ENCODE measurements at places on chromosomes 2 and 18.
A peak's percentile ranks its signal among the peaks of the same experiment; 100 is the strongest.

DNA sequence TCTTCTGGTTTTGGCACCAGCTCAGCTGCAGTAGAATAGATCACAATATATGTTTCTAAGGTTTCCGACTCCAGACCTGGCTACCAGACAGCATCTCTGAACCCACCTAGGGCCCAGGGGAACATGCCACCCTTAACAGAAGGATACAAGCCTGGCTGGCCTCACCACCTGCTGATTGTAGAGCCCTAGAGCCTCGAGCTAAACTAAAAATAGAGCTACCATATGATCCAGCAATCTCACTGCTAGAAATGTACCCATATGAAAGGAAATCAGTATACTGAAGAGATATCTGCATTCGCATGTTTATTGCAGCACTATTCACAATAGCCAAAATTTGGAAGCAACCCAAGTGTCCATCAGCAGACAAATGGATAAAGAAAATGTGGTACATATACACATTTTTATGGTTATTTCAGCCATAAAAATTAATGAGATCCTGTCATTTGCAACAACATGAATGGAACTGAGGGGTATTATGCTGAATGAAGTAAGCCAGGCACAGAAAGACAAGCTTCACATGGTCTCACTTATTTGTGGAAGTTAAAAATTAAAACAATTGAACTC, 242.4 kb upstream of the SLC39A10 start:
- peak; percentile 34 for DNase-seq

DNA sequence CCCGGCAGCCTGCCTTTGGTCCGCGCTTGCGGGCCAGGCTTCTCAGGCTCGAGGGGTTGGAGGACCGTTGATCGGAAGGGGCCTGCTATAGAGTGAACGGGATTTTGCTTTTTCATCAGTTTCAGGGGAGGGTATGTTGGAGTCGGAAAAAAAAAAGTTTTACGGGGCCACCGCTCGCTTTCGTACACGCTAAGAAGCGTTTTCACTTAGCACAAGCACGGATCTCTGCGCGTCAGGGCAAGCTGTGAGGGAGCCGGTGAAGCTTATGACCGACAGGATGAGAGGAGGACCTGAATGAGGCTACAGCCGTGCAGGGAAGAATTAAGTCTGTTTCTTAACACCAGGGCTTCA, 443 bp downstream of the CPSF3 start:
- no peak for DNase-seq

DNA sequence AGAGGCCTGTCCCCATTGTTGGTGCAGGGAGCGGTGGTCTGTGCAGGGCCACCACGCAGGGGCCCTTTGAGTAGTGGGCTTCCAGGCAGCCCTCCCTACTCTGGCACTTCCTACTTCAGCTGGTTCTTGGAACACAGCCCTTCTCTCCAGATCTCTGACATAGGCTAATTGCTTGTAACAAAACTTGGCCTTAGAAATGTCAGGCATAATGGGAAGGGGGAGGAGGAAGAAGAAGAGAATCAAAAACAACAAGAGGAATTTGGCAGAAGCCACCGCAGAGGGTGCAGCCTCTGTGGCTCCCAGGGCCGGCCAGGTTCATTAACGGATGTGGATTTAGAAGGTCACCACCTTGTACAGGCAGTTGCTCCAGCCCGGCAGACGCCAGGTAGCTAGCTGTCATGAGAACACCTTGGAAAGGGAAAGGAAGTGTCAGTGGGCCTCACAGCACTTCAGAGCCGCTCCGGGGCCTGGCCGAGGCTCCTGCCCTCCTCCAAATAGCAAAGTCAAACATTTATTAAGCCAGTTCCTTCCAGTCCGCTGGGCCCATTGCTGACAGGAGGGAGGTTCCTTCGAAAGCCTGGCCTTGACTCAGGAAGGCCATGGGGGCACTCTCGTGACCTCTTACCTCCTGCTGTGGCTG, 7.4 kb downstream of the BOD1L2 start:
- no peak for DNase-seq

GRCh38 chr2:6856548-6856920, 9.2 kb downstream of the CMPK2 start:
- no peak for DNase-seq

GRCh38 chr18:79987566-79987965, 797 bp downstream of the TXNL4A start:
- DNase-seq: no peak

- no peak for DNase-seq
These were observed 209.7 kb upstream of the PARD3B start for GRCh38 chr2:204335451-204336058.

GRCh38 chr2:10556271-10557140, 108.4 kb upstream of the ODC1 start:
- DNase-seq: no peak

DNA sequence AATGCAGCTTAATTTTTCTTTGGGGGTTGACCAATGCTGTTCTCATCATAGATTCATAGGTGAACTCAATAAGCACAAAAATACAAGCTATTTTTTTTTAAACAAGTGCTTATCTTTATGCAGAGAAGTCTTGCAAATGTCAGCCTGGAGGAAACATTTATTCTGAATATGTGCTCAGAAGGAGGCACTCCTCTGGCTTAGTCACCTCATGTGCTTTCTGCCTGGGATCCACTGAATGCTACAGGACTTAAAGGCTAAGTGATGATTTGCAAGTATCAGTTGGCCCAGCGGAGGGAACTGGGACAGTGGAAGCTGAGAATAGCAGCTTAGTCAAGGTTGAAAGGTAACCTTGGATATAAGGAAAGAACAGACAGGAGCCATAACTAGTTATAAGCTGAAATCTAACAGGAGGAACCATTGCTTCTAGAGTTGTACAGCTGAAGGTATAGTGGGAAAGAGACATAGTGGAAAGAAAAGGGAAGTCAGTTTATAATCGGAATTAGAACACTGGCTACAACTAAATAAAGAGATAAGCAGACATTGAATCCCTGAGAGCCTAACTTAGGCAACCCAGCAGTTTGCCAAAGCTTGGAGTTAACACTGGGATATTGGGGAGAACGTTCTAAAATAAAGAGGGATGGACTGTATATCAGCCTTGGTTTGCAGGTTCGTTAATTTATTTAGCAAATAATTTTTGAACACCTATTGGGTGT, 488.7 kb downstream of the SUCLG1 start:
- DNase-seq: no peak

DNA sequence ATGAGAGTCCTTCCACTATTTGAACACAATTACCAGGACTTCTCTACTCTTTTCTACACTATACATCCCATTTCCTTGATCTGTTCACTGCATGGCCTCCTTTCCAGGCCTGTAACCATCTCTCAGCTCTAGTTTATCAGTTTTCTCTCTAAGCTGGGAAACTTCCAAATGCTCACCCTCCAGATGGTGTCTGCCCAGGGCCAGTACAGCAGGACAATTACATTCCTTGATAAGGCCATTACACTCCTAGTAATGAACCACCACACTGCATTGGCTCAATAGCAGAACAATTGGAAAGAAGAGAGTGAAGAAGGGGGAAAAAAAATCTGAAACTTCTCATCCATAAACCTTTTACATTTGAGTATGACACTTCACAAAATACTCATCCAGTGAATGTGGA, 359.1 kb downstream of the ALK start:
- no peak for DNase-seq

- no peak for DNase-seq
These were observed 8.4 kb downstream of the ITM2C start for GRCh38 chr2:230872968-230873660.

- DNase-seq: no peak
These were observed 33.4 kb upstream of the VPS54 start for GRCh38 chr2:64052463-64053241.

DNA sequence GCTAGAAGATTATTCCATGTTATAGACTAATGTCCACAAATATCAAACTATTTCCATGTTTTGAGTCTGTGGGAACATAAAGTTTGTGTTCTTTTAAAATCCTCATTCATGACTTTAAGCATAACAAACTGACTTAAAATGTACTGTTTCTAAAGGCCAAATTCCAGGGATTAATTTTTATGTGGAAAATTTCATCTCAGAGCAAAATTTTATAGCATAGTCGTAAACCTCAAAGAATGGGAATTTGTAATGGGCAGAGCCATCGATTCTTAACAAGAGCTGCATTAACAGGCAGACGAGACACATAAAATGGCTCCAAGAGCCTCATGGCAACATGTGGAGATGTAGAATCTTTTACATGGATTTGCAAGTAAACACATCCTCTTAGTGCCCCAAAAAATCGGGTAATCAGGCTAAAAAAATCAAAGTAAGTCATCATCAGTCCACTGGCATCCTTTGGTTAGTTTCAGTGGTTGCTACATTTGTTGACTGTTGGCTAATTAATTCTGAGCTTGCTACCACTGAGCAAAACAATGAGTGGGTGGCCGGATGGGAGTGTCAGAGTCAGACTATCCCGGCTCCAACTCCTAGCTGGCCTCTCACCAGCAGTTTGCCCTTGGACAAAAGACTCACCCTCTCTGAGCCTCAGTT, 119.6 kb downstream of the FAM210A start:
- no peak for DNase-seq

DNA sequence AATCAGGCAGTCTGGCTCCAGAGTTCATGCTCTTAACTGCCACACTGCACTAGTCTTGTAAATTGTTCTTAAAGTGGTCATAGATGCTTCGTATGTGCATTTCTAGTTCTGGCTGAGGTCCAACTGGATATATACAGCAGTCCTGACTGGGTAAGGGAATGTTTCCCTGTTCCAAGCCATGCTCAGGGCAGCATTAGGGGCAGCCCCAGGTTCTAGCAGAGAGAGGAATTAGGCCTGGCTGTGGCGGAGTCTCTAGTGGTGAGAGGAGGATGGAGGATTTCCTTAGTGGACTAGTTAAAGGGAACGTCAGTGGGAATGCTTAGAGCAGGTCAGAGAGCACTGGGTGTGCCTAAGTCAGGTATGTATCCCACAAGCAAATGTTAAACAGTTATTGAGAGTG, 28.0 kb downstream of the UBE2E3 start:
- DNase-seq: no peak

DNA sequence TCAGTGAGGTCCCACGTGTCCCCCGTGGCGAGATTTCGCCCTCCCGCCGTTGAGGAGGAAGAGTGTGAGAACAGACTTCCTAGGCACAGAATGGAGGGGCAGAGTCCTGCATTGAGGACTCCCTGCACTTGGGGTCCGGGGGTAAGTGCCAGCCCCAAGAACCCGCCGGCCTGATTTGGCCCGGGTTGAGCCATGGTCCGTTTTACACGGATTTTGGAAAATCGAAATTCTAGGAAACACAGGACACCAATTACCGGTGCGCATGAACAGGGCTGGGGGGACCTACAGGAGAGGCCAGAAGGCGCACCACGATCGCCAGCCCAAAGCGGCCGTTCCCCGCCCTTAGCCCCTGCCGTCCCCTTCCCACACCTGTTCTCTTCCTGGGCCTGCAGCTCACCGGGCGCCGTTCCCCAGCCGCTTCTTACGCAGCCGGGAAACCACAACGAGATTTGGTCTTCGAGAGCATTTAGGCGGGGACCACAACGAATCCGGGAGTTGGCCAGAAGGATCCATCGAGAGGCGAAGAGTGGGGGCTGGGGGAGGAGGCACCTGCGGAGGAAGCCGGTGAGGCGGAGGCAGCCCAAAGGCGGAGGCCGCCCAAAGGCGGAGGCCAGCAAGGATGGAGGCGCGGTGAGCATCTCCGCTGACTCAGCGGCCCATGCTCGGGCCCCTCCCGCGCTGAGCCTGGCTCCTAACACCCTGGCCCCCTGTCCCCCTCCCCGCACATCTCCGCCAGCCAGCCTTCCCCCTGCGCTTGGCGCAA, 464 bp upstream of the TLX2 start:
- no peak for DNase-seq

GRCh38 chr2:46236006-46236875, 61.0 kb upstream of the EPAS1 start:
- DNase-seq: no peak

GRCh38 chr2:96108541-96109360, 7.6 kb downstream of the ADRA2B start:
- DNase-seq: no peak

GRCh38 chr2:201220102-201220570, 37.2 kb downstream of the CASP10 start:
- DNase-seq: no peak

GRCh38 chr2:119282146-119282995, 58.7 kb downstream of the STEAP3 start:
- no peak for DNase-seq

DNA sequence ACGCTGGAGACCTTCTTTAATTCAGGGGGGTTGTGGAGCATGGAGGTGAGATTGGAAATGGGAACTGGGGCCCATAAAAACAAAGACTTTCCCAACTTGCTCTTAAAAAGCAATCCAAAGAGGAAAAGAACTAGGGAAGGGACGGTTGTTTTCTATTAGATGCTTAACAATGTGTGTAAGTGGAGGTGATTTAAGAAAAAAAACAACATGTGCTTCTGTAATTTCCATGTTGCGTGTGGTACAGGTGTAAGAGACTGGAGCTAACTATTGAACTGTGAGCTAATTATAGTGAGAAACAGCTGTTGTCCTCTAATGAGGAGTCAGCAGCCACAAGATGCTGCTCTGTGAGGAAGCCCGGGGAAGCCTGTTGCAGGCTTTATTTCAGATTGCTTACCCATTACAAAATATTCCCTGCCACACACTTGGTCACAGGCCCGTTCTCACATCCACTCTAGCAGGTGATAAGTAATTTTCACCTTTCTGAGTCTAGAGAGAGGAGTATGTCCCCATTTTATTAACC, 280.6 kb upstream of the PARD3B start:
- DNase-seq: peak; percentile 22

- DNase-seq: no peak
These were observed 1226.6 kb upstream of the FAM98A start for GRCh38 chr2:34825686-34826085.

DNA sequence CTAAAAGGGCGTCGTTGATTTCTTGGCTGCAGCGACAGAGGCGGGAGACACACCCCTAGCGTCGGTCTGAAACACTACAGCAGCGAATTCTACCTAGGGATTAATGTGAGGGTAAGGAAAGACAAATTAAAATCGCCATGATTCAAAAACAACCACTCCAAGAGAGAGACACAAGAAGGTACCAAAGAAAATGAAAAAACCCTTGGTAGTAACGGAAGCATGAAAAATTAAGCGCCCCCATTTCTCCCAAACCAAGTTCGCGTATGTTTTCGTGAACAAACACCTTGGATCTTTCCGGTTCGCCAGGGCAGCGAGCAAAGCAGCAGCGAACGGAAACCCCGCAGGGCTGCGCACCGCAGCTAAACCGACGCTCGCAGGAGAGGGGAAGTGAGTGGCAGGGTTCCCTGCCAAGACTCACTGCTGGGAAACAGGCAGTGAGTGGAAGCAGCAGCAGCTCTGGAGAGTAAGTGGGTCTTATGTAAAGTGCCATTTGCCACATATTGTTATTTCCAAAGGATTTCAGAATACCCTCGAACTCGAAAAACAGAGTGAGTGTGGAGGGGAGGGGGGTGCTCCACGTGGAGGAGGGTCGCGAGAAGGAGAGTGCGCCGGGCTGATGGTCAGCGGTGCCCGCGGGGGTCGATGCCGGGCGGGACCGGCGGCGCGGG, 1.0 kb downstream of the PPP3R1 start:
- DNase-seq: peak; percentile 49

GRCh38 chr2:118667964-118668363, 179.5 kb downstream of the EN1 start:
- no peak for DNase-seq

DNA sequence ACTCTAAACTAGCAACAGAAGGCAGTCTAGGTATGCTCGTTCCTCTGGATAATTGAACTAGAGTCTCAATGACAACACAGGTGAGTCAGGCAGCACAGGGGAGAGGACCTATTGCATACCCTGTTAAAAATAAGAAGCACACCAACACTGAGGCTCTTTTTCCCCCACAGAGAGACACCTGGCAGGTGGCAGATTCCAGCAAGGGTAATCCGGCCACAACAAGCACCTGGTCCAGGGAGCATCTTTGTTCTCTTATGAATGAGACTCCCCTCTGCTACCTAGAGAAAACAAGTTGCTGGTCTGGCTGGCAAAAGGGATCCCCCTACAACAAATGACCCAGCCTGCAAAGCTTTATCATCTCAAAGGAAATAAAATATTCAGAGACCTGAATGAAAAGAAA, 508.9 kb upstream of the POU3F3 start:
- DNase-seq: no peak
